Pulmonary artery endothelial cell (primary cell): ENCODE measurements at places on chromosomes 5 and 9. TPM values are rescaled to one million over a fixed set of nuclear protein-coding genes. Genes with fewer than 3 reads are reported as not detected.

DNA sequence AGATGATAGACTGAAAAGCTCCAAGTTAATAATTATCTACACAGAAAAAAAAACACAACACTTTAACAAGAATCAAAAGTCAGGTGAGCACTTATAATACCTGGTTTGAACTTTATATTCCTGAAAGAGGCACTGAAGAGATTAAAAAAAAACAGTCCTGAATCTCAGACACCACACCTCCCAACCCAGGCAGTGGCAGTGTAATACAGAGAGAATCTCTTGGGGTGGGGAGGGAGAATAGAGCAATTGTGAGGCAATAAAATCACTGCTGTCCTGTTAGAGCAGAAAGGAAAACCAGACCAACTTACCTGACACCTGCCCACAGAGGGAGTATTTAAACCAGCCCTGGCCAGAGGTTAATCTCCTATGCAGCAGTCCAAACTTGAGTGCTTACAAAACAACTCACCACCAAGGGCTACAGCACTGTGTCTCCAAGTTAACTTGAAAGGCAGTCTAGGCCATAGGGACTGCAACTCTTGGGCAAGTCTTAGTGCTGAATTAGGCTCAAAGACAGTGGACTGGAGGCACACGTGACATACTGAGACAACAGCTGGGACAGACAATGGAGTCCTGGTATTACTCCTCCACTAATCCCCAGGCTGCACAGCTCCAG is 54.2 kb downstream of the SLCO4C1 start:
- DNase-seq: no peak

DNA sequence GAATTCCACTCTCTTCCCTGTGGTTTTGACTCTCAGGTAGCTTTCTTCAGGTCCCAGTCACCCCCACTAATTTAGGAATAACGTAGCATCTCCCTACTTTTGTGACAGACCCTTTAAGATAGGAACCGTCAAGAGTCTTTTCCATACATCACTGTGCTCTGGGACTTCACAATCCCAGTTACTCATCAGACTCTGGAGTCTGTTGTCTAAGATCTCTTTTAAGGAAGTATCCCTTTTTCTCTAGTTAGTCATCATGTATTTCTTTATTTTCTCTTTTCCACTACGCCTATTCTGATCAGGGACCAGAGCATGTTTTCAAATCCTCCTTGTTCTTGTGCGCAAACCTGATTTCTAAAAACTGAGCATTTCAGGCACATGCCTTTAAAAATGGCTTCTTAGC is 143.0 kb downstream of the GOLPH3 start:
- DNase-seq: no peak

RANBP3L gene
- total RNA-seq: not detected in 2 replicates

DNA sequence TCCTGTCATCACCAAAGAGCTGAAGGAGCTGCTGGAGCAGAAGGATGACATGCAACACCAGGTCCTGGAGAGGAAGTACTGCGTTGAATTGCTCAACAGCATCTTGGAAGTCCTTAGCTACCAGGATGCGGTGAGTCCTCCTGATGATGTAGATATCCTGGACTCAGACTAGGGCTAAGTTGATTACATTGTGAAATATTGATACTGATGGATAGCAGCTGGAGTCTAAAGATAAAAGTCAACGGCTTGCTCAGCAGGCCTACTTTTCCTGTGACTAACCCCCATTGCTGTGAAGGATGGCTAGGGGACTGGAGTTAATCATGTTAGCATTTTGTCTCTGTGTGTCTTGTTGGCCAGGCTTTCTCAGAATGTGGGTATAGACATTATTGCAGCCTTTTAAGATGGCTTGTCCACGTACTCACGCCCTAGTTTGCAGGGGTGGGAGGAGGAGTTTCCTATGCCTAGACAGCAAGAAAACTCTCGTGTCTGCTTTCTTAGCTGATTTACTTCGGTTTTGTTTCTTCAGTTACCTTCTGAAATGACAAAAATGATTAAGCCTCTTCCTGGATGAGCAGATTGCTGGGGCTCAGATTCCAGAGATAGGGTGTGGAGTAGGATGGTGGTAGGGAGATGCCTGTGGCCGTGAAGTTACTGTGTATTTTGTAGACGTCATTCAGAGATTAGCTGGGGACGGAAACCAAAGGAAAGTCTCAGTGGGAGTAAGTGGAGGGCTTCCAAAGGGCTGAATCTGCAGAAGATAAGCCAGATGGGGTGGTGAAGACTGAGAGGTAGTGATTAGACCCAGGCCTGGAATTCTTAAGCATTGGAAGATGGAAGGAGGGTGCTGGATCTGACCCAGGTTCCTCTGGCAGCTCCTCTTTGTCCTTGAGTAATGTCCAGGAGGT is 166.3 kb downstream of the DOCK2 start:
- DNase-seq: no peak

DNA sequence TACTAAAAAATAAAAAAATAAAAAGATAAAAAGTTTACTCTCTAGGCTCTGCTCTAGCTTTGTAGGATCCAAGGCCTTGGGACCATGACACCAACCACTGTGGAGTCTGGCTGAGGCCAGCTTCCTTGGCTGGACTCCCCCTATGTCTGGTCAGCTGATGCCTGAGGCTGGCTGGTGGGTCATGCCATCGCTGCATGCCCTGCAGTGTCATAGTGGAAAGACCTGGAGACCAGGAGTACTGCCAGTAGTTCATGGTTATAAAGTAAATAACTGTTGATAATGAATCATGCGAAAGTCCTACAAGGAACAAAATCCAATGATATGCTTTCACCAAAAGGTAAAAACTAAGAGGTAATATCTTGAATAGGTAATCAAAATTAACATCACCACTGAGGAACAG is 43.2 kb downstream of the GARNL3 start:
- DNase-seq: no peak
